ENCODE measurements at places on chromosomes 12 and 14.

DNA sequence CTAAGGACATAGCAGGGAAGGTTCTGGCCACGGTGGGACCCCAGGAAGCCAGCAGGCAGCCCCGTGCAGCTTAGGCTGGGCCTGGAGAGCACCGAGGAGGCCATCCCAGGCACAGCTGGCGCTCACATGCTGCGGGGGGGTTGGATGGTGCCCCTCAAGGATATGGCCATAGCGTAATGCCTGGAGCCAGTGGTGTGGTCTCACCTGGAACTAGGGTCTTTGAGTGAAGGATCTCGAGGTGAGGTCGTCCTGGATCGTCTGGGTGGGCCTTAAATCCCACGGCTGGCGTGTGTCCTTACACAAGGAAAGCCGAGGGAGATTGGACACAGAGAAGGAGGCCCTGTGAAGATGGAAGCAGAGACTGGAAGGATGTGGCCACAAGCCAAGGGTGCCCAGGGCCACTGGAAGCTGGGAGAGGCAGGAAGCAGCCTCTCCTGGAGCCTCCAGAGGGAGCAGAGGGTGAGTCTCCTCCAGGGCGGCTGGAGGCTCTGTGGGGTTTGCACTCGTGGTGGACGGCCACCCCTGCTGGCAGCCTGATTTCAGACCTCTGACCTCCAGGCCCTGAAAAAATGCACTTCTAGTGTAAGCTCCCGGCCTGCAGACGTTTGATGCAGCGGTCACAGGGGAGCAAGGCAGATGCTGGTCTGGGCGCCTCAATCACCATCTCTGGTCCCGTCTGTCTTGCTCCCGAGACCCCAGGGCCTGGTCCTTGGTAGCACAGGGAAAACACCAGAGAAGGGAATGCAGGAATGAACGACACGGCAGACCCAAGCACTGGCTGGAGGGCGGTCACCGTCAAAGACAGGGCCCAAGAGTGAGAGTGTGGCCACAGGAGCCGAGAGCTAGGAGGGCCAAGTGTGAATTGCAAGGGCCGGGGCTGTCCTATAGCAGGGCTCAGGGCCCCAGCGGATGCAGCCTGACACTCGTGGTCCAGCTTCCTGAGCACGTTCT, 218.6 kb downstream of the KIF26A start:
- DNase-seq = no peak

DNA sequence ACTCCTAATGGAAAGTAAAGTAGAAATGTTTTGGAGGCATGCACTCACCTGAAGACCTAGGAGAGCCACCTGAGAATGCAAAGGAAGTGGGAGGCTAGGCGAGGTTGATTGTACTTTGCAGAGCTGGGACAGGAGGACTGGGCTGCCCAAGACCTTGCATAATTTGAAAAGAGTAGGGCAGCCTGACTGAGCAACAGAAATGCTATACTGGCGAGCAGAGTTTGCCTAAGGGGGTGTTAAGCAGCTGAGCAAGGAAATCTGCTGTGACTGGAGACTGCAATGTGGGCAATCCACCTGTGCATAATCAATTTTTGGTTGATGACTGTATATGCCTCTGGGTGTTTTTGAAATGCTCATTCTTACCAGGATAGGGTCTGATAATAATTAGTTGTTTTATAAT, 834.1 kb downstream of the TRHDE start:
- no peak for DNase-seq

GRCh38 chr12:31586728-31587127, 4.2 kb downstream of the DENND5B start:
- no peak for DNase-seq

- DNase-seq = no peak
These were observed 210.4 kb downstream of the ITPR2 start for GRCh38 chr12:26622601-26623000.

DNA sequence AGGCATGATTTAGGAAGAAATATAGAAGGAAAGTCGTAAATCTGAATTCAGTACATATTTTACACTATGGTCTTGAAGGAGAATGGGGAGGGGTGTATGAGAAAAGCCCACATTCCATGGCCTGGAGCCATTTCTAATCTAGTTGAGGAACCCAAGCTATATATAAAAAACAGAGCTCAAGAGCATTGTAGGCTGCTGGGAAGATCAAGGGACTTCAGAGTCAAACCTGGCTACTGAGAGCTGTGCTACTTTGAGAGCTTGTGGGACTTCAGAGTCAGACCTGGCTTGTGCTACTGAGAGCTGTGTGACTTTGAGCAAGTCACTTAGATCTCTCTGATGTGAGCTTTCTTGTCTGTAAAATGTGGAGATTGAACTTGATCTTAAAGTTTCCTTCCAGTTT, 58.7 kb downstream of the TBK1 start:
- no peak for DNase-seq

DNA sequence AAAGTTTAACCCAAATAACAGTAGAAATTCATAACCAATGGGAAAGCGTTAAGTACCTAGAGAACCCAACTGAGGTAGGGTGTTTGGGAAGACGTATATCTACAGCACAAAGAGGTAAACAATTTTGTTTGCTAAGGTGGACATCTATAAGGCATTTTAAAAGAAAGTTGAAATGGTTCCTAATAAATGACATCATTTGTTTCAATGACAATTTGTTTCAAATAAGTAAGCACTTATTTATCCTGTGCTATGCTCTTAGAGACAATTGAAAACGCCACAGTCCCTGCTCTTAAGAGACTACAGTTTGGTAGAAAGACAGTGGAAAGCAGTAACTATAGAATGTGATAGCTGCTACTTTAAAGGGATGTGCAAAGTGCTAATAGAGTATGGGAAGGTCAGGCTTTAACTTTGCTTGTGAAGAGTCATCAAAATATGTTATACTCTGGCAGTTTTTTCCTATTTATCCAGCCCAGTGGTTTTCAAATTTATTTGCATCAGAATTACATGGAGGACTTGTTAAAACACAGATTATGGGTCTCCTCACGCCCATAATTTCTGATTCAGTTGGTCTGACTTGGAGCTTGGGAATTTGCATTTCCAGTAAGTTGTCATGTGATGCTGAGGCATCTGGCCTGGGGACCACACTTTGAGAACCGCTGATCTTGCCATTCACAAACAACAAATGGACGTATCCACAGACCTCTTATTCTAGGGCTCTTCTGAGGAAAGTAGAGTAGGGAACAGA, 19.6 kb upstream of the SMCO2 start:
- DNase-seq = no peak

Measured in activated naive CD4-positive, alpha-beta T cell (primary cell).